CD4-positive, alpha-beta T cell treated with Interferon gamma for 1 hour (primary cell): ENCODE measurements at places on chromosomes 13 and 19.

DNA sequence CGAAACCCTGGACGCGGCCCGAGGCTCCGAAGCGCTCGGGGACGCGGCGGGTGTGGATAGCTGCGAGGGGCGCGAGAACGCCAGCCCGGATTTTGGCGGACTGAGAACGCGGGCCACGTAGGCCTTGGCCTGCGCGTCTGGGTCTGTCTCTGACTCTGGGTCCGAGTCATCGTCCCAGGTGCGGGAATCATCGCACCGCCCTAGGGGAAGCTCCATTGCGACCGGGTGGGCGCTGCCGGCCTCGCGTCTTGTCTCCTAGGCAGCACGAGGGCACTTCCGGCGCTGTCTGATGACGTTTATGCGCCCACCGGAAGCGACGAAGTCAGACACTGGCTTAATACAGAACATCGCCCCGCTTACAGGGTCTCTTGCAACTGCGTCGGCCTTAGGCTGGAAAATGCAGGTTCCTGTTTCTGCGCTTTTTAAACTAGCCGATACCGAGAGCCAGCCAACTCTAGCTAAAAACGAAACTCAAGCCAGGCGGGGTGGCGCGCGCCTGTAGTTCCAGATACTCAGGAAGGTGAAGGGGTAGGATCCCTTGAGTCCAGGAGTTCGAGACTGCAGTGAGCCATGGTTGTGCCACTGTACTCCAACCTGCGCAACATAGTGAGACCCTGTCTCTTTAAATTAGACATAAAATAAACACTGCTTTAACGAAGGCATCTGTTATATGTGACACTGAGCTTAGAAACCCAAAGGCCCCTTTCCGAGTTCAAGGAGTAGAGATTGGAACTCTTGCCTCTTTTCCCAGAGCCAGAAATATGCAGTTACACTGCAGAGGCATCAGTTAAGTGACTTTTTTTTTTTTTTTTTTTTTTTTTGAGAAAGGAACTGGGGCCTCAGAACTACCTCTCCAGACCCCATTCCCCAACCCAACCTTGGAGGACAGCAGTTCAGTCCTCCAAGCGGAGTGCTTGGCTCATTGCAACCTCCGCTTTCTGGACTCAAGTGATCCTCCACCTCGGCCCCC is at the start of gene FBXW9:
Gene FBXW9 (minus strand): TSS at position 266 of the 970 bp plus-strand sequence. CDS start 50 bp downstream, at position 216.
- peak; percentile 95 for DNase-seq

- DNase-seq = peak; percentile 29
These were observed 21.1 kb downstream of the ZNF473 start for GRCh38 chr19:50046649-50047503.

- DNase-seq = no peak
These were observed 1.4 kb downstream of the EVI5L start for GRCh38 chr19:7831452-7831851.

GRCh38 chr19:35375505-35376307 is 4.8 kb downstream of the GPR42 start:
- no peak for DNase-seq

GRCh38 chr13:52925251-52925650 is 76.8 kb upstream of the PCDH8 start:
- no peak for DNase-seq
